ENCODE measurements at places on chromosomes 16 and 17. TPM values are rescaled to one million over a fixed set of nuclear protein-coding genes. Genes with fewer than 3 reads are reported as not detected.
A peak's percentile ranks its signal among the peaks of the same experiment; 100 is the strongest.

- DNase-seq = no peak
Measured at GRCh38 chr16:87661561-87661960, 59.3 kb downstream of the JPH3 start.

- DNase-seq = no peak
Measured at GRCh38 chr17:48843187-48843900, 12.5 kb downstream of the CALCOCO2 start.

DNA sequence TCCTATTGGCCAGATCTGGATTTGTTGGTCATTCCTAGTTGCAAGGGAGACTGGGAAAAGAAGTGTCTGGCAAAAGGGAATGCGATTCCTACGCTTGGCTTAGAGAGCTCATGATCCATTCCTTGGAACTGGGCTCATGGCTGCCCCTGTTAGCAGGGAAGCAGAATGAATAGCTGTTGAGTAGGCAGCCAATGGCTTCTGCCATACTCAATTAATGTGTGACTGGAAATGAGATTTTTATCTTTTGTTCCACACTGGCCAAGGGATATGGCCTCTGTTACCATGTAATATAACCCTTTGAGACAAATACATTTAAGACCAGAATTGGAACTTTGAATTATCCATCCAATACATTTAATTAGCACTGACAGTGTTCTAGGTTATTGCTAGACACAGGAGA, 31.0 kb downstream of the FTO start:
- DNase-seq = no peak

- DNase-seq = no peak
Measured at GRCh38 chr16:48556243-48556912, 53.6 kb downstream of the N4BP1 start.

The PPP1R1B gene
- total RNA-seq = 33.1 TPM

The CES3 gene
- 0.55 TPM for total RNA-seq

GRCh38 chr17:19904412-19904811, 36.7 kb upstream of the ULK2 start:
- no peak for DNase-seq

DNA sequence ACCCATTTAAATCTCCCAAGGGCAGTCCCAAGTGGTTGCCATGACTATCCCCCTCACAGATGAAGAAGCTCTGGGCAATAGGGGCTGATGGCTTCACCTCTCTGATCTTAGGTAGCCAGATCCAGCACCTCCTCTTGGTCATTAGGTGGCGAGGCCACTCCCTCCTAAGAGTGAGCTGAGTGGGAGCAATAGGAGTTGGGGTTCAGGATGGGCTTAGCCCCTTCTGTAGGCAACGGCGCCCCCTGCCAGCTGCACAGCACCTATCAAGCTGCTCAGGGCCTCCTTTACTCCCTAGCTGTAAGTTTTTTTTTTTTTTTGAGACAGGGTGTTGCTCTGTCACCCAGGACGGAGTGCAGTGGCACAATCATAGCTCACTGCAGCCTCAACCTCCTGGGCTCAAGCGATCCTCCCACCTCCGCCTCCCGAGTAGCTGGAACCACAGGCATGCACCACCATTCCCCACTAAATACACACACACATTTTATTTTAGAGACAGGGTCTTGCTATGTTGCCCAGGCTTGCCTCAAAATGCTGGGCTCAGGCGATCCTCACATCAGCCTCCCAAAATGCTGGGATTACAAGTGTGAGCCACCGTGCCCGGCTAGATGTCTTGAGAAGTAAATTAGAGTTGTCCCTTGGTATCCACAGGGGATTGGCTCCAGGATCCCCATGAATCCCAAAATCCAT, 3.5 kb upstream of the RRAD start:
- no peak for DNase-seq

DNA sequence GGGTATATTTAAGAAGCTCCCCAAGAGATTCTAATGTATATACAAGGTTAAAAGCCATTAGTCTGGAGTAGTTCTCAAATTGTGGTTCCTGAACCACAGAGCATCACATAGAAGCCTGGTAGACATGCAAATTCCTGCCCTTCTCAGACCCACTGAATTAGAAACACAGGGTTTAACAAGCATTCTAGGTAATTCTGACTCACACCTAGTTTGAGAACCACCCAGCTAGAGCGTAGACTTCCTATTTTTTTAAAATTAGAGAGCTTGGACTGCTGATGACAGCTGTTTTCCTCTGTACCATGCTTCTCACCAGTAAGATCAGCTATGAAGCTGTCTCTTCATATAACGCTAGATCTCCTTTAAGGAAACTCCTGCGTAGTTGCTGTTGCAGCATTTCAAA, 50.6 kb downstream of the HS3ST3B1 start:
- DNase-seq = no peak

DNA sequence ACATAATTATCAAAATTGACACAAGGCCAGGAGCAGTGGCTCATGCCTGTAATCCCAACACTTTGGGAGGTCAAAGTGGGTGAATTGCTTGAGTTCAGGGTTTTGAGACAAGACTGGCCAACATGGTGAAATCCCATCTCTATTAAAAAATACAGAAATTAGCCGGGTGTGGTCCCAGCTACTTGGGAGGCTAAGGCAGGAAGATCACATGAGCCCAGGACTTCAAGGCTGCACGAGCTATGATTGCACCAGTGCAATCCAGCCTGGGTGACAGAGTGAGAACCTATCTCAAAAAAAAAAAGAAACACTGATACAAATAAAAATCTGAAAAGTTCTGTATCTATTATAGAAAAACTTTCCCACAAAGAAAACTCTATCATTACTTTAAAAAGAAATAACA, 15.5 kb downstream of the MYH10 start:
- no peak for DNase-seq

The SCN4A gene
- 27.1 TPM for total RNA-seq

- DNase-seq = no peak
Measured at GRCh38 chr16:46885960-46886763, 2.0 kb downstream of the GPT2 start.

DNA sequence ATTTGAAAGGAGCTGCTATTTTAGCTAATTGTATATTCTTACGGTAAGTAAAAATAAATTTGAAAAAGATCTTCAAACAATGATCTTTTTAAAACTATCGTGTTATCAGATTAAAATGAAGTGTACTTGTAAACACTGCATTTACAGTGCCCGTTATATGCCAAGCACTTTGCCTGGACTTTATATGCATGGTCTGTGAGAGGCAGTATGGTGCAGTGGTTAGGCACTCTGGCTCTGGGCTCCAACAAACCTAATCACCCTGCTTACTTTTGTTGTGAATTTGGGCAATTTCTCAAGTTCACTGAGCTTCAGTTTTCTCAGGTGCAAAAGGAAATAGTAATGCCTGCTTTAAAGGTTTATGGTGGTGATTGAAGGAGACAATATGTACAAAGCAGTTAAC, 1.4 kb downstream of the PMP22 start:
- no peak for DNase-seq

The KREMEN2 gene
- total RNA-seq = not detected

The FBXW10 gene
- total RNA-seq = 0.51 TPM

The MPV17L gene
- total RNA-seq = 14.4 TPM

GRCh38 chr16:80441935-80442334, 98.9 kb upstream of the DYNLRB2 start:
- no peak for DNase-seq

DNA sequence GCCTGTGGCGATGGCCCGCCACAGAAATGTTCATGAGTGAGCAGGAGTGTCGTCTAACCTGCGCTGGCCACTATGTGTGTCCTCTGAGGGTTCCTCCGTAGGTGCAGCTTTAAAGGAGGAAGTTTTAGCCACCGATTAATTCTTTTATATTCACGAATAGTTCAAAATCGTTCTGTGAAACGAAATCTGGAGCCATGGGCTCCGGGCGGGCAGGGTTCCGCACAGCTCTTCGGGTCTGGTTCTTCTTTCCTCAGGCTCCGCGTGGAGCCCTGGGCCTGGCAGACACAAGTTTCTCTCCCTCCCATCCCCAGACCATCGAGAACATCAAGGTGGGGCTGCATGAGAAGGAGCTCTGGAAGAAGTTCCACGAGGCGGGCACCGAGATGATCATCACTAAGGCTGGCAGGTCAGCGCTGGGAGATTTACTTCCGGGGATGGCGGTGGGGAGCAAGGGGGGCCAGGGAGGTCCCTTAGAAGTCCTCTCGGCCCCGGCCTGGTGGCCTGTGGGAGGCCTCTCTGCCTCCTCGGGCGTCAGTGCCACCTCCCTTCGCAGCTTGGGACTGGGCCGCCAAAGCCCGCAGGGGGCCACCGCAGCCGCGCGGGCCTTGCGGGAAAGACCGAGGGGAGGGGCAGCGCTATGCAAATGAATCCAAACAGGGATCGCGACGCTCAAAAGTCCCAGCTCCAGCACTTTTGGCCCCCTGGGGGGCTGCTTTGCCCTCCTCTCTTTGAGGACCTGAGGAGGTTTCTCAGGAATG, 5.2 kb downstream of the TBX4 start:
- peak; percentile 75 for DNase-seq

The OTOA gene
- 0.48 TPM for total RNA-seq

The KRT40 gene
- total RNA-seq = not detected

- DNase-seq = no peak
Measured at GRCh38 chr17:77285594-77286390, 145.0 kb downstream of the SEC14L1 start.

The TNFRSF17 gene
- total RNA-seq = not detected

DNA sequence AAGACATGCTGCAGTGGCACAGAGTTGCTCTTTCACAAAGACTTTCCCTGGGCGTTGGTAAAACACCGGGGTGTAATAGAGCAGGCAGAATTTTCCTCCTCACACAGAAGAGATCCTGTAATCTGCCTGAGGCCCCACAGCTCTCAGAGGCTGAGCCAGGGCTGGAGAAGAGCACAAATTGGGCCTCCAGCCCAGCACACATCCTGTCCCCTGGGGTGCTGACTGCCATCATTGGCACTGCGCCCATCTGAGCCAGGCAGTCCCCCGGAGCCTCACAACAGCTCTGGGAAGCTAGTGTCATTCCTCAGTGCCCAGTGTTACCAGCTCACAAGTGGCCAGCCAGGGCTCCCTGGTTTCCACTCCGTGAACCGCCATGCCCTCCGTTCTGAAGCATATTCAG, 119.4 kb downstream of the SOCS1 start:
- DNase-seq = peak; percentile 87

GRCh38 chr17:30137158-30137557, 20.5 kb downstream of the NSRP1 start:
- DNase-seq = no peak

DNA sequence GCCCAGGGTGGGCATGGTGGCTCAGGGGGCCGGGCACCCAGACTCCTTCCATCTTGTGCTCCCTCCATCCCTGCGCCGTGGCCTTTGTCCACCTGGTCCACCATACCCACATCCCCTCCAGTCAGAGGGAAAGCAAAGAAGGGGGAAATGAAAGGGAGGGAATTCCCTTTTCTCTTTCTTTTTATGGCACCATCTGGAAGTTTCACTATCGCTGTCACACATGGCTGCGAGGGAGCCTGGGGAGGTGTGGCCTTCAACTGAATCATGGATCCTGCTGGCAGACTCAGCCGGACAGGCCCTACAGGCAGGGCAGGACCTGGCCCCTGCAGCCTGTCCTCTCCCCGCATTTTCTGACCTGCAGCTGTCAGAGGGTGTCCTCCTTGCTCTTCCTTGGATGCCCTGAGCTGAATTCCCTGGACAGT, 6.2 kb downstream of the SLC12A3 start:
- no peak for DNase-seq

DNA sequence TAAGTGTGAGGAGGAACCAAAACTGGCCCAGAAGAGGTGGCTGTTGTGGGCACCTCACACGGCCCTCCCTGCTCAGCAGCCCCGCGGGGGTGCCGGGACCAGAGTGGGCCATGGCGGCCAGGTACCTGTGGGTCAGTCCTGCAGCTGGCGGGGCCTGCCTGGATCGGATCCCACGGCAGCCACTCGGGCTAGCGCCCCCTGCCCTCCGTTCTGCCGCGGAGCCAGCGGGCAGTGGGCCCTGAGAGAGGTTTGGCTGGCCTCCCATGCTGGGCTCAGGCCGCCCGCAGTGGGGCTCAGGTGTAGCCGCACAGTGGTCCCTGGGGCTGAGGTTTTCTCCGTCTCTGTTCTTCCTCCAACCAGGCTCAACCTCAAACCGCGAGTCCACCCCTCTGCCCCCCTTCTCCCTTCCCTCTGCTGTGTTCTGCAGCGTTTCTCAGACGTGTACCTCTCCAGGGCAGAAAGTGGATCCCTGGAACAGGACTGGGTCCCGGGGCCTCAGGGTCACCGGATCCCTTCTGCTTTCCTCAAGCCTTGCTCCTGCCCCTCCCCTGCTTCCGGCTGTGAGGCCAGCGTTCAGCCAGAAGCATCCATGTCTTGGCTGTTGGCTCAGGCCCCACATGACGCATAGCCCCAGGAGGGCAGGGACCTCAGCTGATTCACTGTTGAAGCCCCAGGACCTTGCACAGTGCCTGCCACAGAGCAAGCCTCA, 28.6 kb upstream of the ITGA3 start:
- DNase-seq = peak; percentile 90

- no peak for DNase-seq
Measured at GRCh38 chr17:71029246-71029645, 859.9 kb downstream of the KCNJ2 start.

GRCh38 chr16:63466-63865, 9.0 kb downstream of the RHBDF1 start:
- DNase-seq = no peak

The EVI2B gene
- total RNA-seq = 19.5 TPM

DNA sequence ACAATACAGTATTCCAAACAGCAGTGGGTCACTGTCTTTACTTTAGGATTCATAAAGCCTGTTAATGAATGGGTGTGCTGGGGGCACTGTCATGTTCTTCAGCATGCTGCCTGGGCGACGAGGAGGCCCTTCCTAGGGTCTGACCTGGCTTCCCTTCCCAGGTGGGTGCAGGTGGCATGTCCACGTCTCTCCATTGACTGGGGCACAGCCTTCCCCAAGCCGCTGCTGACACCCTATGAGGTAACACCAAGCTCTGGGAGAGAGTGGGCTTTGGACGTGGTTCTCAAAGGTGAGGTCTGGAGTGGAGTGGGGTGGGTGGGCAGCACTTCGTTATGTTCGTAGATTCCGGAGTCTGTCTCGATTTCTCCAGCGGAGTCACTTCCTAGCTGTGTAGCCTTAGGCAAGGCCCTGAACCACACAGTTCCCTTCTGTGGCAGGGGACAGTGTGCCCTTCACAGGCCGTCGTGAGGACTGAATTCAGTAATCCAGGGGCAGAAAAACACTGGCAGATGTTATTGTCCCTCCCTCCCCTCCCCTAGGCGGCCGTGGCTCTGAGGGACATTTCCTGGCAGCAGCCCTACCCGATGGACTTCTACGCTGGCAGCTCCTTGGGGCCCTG, 771 bp upstream of the OVCA2 start:
- DNase-seq = no peak

The SPAG7 gene
- total RNA-seq = 55.5 TPM

GRCh38 chr16:28863929-28864793, 518 bp downstream of the SH2B1 start:
- no peak for DNase-seq

All from mesenteric fat pad (tissue), 1 donor.